ENCODE measurements at places on chromosomes 1 and 21.
A peak's percentile ranks its signal among the peaks of the same experiment; 100 is the strongest.

- DNase-seq = no peak
Measured at GRCh38 chr1:67534627-67535065, 104.4 kb upstream of the SERBP1 start.

DNA sequence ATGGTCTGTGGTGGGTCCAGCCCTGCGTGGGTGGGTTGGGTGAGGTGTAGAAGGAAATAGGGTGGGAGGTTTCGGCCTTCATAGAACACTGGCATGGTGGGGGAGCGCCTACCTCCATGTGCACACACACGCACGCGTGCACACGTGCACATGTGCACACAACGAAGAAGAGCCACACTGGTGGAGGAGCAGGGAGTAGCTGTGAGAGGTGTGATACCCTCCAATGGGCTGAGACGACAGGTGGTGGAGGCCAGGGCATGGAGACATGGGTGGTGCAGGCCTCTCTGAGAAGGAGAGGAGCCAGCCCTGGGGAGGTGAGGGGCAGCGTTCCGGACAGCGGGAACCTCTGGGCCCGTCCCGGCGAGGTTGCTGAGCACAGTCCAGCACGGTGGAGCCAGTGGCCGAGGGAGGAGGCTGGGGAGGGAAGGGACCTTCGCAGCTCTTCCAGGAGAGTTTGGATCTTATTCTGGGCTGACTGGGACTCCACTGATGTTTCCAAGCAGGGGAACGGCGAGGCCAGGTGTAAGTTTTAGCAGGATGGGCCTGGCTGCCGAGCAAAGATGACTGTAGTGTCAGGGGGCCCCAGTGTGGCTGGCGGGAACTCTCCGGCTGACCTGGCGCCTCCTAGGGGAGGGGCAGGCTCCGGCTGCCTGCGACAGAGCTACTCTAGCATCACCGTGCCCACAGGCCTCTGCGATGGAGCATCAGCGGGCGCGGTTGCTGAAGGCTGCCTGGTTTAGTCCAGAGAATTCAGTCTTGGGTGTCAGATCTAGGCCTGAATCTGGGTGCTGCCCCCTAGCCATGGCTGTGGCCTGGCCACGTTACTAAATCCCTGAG lies 107.2 kb downstream of the ARHGEF10L start:
- no peak for DNase-seq

DNA sequence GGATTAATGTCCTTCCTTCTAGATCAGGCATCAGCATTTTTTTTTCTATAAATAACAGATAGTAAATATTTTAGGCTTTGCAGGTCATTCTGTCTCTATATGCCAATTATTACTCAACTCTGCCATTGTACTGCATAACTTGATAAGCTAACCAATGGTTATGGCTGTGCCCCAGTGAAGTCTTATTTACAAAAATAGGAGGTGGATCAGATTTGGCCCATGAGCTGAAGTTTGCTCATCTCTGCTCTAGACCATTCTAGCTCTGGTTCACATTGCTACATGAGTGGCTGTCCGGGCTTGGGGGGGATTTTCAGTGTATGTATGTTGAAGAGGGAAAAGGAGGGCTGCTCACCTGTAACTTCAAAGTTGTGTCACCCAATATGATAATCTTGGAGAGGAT lies 10.1 kb downstream of the RAB7B start:
- no peak for DNase-seq

DNA sequence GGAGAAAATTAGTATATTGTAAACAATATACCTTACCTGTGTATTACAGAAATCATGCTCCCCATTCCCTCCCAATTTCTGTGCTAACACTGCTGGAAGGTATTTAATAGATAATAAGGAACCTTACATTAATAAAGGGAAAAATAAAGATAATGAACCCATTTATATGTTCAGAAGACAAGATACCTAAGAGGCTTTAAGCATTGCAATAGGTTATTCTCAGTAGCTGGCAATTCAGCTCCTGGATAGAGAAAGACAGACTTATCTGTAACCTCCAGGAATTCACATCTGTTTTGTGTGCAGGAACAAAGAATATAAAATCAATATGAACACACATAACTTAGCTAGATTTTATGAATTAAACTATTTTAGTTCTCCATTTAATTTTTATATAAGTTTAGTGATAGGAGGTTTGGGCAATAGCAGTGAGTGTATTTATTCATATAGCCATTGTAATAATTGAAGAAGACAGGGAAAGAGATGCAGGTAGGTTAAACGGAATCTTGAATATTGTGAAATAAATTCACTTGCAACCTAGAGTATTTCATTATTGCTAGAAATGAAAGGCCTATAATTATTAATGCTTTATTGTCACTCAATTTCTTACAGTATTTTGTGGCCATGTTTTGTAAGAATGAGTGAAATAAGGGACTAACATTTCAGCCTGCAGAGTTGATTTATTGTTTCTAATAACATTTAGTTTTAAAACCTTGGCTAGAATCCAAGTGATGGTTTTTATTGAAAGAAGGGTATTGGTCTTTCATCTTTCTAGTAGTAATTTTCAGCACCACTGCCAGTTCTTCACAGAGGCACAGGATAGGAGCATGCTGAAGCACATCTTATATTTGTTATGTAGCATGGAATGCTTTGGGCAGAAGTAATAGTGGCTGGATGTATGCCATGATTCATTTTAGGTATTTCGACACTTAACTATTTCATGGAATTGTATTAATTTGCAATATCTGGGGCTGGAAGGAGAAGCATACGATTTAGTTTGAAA lies 1.5 kb downstream of the XPR1 start:
- DNase-seq = no peak

- DNase-seq = no peak
Measured at GRCh38 chr1:229471175-229471574, 37.0 kb downstream of the NUP133 start.

- DNase-seq = peak; percentile 21
Measured at GRCh38 chr1:203593723-203594122, 32.9 kb upstream of the ATP2B4 start.

Measured in SW 1271 (cell line).